ENCODE measurements at places on chromosomes 11 and 22.

DNA sequence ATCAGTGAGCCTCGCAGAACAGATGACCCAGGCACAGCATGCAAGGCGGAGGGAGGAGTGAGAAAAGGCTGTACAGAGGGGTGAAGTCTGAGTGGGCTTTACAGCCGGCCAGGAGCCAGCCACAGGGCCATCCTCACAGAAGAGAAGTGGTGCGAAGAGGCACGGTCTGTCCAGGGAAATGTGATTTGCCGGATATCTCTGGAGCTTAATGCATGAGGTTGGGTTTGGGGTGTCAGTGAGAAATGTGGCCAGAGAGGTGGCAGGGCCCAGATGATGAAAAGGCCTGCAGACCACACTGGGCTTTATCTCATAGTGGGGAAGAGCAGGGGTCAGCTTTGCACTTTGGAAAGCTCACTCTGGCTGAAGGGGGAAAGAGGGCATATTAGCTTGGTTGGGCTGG is 255.2 kb downstream of the BUD13 start:
- DNase-seq, result no peak

DNA sequence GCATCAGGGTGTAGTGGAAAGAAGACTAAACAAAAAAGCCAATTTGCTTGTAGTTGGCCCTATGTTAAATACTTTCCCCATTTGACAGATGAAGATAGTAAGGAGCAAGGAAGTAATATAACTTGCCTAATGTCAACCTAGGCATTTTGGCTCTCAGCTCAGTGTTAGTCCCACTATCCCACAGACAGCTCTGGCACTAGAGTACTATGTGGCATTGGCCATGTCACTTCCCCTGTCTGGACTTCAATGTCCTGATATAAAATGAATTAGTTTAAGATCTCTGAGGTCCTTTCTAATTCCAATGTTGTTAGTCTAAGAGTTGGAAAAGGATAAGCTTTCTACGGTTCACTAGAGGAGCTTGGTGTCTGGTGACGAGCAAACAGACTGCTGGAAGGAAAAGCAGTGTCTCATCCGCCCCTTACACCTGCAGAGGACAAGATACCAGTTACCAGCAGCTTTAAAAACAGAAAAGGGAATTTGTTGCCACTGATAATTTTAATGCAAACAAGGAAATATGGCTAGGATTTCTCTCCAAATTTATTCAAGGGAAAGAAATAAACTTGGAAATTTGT is 92.5 kb downstream of the RELT start:
- DNase-seq, result no peak

DNA sequence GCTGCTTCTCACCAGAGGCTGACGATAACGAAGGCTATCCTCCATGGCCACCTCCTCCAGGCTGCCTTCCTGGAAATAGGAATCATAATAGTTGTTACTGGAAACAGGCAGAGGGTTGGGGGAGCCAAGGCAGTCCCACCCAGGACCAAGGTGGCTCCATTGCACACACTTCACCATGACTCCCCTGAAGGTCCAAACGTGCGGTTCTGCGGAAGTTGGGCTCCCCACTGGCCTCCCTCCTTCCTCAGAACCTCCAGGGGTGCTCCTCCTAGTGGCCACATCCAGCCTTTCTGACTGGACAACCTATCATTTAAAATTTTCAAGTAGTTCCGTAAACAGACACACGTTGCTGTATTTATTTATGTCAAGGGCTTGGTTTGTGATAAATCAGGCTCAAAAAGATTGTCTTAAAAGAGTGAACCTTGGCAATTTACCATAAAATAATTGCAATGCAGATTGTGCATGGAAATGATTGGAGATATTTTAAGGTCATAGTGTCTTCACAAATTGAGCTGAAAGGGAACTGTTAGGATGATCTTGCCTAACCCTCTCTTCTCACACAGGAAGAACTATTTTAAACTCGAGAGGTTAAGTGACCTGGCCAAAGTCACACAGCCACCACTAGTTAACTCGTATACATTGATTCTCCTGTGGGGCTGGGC is 1.4 kb upstream of the TCN2 start:
- DNase-seq, result peak; percentile 66

GRCh38 chr22:41766476-41766875 is 34.0 kb upstream of the CCDC134 start:
- no peak for DNase-seq

- DNase-seq, result no peak
Measured at GRCh38 chr11:126053415-126054286, 9.0 kb downstream of the CDON start.

DNA sequence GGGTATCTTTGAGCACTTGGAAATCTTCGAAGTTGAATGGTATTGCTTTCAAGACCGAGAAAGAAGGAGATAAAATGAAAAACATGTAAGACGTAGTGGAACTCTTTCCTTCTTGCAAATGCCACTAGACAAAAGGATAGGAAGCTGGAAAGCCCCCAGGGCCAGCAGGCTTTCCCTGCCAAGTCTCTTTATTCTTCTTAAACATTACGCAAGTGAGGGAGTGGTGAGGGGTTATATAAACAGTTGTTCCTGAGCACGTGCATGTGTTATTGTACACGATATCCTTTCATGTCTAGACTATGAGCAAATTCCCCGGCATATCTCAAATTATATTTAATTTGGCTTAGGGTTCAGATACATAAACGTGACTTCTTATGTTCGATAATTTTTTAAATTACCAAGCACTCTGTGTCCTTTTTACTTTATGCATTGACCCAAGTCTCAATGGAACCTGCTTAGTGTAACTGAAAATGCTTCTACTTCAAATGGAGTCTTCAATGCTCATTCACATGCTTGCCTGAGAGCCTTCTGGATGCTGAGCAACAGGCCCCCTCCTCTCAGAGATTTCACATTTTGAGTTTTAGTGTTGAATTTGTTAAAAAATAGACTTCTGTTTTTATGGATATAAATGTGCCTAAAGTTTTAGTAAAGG is 59.0 kb downstream of the PPP2R1B start:
- DNase-seq, result no peak

- DNase-seq, result no peak
Measured at GRCh38 chr11:115959081-115959486, 454.9 kb upstream of the CADM1 start.

GRCh38 chr11:65871811-65872548 is 620 bp downstream of the EFEMP2 start:
- DNase-seq, result no peak

- peak; percentile 89 for DNase-seq
Measured at GRCh38 chr11:131186629-131187101, 183.8 kb upstream of the NTM start.
